Amniotic stem cell (primary cell): ENCODE measurements at places on chromosomes 12 and 14.
A peak's percentile ranks its signal among the peaks of the same experiment; 100 is the strongest.

DNA sequence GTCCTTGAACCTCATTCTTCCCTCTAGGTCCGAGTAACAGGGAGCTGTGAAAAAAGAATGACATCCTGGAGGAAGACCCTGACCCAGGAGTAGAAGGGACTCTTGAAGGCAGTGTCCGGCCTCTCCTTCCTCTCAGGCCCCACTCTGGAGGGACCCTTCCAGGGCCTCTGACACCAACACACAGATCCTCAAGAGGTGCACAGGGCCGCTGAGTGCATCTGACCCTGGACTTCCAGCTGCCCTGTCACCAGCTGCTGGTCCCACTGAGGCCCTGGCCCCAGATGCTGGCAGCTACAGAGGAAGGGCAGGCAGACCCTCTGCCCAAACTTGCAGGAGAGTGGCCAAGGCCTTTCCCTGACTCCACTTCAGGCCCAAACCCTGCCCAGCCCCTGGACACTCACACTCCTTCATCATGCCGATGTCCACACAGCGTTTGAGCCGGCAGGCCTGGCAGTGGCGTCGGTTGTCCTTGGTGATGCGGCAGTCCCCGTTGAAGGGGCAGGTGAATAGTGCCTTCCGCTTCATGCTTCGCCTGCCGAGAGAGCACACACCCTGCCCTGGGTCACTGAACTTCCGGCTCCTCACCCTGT lies 40.1 kb downstream of the VDR start:
- no peak for DNase-seq

GRCh38 chr12:118193477-118193876 lies 57.6 kb downstream of the PEBP1 start:
- DNase-seq = no peak

DNA sequence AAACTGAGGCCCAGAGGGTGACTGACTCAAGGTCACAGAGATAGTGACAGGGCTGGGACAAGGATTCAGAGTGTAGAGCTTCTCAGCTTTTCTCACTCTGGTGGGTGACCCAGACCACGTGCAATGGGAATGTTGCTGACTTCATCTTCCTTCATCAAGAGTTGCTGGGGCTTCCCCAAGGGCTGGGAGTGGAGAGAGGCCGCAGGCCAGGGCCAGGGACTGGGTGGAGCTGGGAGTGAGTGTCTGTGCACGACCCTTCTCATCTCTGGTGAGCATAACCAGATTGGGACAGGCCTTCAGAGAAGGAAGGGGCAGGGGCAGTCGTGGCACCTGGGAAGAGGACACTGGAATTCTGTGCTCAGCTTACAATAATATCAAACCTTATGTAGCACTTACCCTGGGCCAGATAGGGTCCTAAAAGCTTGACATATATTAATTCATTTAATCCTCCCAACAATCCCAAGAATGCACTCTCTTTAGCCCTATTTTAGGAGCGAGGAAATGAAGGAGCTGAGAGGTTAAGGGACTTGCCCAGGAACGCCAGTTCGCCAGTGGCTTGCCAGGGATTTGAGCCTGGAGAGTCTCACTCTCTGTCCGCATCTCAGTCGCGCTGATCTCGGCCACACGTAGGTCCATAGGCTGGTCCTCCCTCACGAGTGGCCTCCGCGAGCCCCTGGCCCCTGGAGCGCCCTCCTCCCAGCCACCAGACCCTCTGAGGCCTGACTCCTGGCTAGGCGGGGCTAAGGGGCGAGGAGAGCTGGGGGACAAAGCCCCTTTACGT lies 15.8 kb downstream of the KRT18 start:
- DNase-seq = no peak

DNA sequence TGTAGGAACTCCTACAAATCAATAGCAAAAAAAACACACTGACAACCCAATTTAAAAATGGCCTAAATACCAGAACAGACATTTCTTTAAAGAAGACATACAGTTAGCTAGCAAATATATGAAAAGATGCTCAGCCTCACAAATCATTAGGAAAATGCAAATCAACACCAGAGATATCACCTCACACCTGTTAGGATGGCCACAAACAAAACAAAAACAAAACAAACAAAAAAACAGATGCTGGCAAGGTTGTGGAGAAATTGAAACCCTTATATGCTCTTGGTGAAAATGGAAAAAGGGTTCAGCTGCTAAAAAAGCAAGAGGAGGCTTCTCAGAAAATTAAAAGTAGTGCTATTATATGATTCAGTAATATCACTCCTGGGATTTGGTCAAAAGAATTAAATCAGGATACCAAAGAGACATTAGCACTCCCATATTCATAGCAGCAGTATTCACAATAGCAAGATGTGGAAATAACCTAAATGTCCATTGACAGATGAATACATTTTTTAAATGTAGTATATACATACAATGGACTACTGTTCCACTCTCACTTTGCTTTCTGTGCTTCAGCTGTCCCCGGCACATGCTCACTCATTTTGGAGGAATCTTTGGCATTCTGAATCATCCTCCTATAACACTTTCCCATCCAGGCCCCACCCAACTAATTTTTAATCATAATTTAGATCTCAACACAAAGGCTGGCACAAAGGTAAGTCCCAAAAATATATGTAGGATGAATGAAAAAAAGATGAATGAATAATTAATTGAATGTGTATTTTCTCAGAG lies 99.1 kb downstream of the SYT1 start:
- DNase-seq = no peak

DNA sequence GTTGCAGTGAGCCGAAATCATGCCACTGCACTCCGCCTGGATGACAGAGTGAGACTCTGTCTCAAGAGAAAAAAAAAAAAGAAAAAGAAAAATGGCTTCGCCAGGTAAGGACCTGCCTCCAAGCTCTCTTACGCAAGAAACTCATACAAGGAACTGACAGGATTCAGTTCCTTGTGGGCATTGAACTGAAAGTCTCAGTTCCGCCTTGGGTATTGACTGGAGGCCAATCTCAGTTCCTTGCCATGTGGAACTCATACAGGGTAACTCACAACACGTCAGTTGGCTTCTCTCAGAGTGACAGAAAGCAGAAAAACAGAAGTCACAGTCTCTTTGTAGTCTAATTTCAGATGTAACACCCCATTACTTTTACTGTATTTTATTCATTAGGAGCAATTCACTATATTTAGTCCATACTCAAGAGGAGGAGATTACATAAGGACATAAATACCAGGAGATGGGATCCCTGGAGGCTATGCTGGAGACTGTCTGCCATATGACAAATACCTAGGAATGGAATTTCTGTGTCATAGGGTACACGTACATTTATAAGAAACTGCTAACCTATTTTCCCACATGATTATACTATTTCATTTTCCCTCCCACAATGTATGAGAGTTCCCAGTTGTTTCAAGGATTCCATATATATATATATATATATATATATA lies 11.4 kb upstream of the NOPCHAP1 start:
- DNase-seq = no peak

DNA sequence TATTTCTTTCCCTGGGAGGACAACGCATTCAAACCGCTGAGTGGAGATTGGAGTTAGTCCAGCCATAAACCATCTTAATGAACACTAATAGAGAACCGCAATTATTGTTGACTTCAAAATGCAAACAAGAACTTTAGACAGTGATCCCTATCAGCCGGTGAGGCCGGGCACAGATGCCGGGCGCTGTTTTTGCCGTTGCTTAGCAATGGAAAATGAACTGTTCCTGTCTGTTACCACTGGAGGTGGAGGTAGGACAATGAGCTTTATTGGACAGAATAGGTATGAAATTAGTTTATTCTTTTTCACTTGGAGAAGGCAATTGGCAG lies 216.8 kb downstream of the TTC8 start:
- no peak for DNase-seq

DNA sequence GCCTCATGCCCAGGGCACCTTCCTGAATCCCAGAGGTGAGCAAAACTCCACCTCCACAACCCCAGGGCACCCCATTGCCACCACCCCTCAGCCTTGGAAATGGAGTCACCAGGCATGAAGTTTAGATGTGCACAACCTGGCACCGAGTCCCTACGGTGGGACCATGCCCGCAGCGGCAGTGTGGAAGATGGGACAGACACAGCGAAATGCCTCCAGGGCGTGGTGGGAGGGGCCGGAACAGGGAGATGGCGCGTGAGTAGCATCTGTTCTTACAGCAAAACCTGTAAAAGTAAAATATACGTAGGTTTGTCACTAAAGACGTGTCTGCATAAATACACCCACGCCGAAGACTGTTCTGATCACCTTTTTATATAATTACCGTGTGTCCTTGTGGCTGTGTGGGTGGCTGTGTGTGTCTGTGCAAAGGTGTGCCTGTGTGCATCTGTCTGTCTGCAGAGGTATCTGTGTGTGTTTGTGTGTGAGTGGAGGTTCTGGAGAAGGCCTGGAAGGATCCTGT lies 17.4 kb upstream of the DEGS2 start:
- no peak for DNase-seq

DNA sequence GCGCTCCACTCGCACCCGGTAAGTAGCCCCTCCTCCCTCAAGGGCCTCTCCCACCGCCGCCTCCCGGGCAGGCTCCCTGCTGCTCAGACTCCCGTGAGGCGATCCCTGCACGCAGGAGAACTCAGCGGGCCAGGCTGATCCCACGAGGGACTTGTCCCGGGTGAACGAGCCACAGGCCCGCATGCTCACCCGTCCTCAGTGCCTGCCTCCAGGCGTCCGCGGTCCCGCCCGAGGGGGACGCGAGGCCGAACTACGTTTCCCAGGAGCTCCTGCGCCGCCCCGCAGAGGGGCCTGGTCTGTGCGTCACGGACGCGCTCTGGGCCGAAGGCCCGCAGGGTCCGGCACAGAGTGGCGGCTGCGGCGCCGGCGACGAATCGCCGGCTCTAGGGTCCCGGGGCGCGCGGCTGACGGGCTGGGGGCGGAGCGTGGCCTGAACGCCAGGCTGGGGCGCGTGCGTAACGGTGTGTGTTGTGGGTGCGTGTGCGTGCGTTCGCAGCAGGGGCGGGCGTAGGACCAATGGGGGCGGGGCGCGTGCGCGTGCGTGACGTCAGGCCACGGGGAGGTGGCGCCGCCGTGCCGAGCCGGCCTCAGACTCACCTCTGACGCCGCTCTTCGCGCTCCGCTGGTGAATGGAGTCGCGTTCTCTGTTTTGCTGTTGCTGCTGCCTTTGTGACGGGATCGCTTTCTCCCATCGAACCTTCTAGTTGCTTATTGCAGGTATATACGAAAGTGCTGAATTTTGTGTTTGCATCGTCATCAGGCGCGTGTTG lies at the start of the genes ZNF10 and ZNF891:
Gene ZNF10 (plus strand): TSS at position 590 of the 770 bp plus-strand sequence. CDS start 13,866 bp downstream, outside the sequence.
Gene ZNF891 (minus strand): TSS at position 237 of the 770 bp plus-strand sequence. CDS start 8,356 bp downstream, outside the sequence.
- peak; percentile 87 for DNase-seq

DNA sequence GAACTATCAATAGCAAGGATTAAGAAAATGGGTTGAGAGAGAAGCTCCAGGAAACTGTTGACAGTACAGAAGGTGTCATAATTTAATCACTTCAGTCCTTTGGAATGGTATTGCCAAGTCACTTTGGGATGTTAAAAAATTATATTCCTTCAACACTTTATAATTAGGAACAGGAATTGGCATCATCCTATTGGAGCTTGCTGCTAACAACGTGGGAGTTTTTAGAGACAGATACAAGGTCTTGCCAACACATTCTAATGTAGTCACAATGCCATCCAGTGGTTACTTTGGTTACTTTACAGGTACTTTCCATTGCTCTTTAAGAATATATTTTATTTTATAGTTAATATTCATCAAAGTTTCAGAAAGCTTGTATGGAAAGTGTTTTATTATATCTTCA lies 310.1 kb downstream of the SYT1 start:
- no peak for DNase-seq

- no peak for DNase-seq
Measured at GRCh38 chr14:42523666-42524065, 917.0 kb downstream of the LRFN5 start.
